Uterus (tissue), 4 donors: ENCODE measurements at places on chromosomes 1 and 21.

DNA sequence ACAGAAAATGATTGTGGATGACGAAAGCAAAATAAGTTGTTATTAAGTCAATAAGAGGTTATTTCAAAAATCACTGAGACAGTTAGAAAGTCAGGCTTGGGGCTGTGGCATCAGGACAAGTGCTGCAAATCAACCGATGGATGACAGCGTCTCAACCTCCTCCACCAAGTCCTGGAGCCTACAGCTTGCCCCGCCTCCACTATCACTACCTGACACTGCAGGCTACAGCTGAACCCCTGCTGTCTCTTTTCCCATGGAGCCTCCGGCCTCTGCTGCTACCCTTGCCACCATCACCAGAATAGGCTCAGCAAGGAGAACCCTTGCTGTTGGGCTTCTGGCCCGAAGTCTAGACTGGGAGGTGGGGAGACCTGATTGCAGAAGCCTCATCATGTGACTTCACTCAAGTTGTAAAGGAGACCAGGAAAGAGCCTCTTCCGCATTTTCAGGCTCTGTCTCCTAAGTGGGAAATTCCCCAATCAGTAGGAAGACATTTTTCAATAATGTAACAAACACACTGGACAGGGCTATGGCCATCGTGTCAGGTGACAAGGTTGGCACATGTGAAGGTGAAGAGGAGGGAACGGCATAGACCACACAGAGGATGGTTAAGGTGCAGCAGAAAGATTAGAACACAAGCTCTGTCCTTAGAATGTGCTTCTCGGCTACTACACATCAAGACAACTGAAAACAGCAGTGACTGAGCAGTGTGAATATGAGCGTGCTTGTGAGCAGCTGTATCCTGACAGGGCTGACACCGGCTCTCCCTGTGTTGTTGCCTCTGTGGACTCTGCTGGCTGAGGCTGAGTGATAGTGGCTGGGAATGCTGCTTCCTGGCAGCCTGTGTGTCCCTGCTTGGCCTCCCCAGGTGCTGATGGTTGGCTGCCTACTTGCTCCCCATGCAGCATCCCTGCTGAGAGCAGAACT, 660.7 kb downstream of the PTPRU start:
- no peak for DNase-seq

- DNase-seq: peak; percentile 47
Measured at GRCh38 chr1:208029381-208030287, 118.7 kb upstream of the CD34 start.

GRCh38 chr1:182406012-182406411, 5.5 kb upstream of the TEDDM1 start:
- DNase-seq: no peak

GRCh38 chr21:42518215-42518614, 4.6 kb downstream of the SLC37A1 start:
- no peak for DNase-seq

- DNase-seq: no peak
Measured at GRCh38 chr1:25360596-25361581, 22.8 kb downstream of the TMEM50A start.

DNA sequence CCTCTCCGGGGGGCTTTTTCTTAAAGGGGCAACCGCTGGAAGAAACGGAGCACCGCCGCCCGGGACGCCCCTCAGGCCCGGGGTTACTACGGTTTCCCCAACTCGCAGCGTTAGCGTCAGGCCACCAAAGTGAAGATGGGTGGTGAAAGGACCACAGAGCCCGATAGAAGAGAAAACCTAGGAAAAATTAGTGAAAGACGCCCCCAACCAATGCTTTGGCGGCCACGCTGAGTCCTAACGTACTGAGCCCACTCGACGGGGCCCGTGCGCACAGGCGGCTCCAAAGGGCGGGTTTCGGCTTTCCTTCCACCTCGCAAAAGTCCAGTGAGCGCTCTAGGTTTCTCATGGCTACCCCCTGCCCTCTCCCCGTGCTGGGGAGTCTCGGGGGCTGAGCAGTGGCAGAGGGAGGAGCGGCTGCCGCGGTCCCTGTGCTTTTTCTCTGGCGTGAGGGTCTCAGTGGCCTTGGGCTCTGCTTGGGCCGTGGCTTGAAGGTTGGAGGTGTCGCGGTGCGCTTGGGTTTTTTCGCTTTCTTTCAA, 12.2 kb upstream of the SPEN start:
- DNase-seq: no peak

DNA sequence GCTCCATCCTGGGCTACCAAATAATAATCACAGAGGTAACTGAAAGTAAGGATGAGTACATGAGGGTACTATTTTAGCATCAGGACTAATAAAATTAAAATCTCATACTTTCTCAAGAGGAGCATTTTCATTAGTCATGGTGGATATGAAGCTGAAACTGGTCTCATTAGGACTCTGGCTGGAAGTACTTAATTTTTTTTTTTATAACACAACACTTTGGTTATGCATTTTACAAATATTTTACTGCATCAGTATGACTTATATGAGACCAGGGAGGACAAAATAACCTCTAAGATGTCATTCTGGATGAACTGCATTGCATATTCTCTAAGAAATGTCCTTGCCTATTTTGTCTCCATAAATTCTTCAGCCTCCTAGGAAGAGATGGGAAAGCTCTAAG, 290.9 kb downstream of the HLX start:
- DNase-seq: no peak

DNA sequence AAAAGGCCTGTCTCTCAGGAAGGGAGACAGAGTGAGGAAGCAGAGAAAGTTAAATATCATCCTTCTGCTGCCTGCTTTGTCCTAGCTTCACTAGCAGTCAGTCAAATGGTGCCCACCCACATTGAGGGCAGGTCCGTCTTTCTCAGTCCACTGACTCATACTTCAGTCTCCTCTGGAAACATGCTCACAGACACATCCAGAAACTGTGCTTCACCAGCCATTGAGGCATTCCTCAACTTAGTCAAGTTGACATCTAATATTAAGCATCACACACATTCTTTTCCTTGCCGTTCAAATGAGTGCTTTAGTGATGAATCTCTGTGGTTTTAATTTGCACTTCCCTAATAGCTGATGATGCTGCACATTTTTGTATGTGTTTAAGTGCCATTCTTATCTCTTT, 777.8 kb upstream of the PRMT6 start:
- DNase-seq: no peak

- no peak for DNase-seq
Measured at GRCh38 chr1:51231120-51231519, 5.0 kb upstream of the RNF11 start.

GRCh38 chr1:85179522-85179921, 21.3 kb downstream of the SYDE2 start:
- no peak for DNase-seq

GRCh38 chr1:23799570-23800399, 769 bp downstream of the GALE start:
- peak; percentile 45 for DNase-seq

GRCh38 chr1:155133799-155134281, 1.8 kb upstream of the SLC50A1 start:
- DNase-seq: no peak

DNA sequence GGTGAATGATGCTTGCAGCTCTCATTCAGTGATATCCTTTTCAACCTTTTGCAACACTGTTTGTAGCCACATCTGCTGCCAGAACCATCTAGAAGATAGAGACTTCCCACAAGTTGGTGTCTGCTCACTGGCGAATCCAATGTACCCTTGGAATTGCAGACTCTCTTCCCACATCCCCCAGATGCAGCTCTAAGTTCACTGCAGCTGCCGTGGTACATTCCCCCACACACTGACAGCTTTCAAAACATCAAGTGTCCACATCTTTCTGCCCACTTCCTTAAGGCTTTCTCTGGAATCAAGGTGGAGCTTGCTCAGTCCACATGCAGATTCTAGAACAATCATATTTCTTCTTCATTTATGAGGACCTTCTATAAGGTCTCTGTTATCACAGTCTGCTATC, 99.2 kb downstream of the PLPPR4 start:
- DNase-seq: no peak

DNA sequence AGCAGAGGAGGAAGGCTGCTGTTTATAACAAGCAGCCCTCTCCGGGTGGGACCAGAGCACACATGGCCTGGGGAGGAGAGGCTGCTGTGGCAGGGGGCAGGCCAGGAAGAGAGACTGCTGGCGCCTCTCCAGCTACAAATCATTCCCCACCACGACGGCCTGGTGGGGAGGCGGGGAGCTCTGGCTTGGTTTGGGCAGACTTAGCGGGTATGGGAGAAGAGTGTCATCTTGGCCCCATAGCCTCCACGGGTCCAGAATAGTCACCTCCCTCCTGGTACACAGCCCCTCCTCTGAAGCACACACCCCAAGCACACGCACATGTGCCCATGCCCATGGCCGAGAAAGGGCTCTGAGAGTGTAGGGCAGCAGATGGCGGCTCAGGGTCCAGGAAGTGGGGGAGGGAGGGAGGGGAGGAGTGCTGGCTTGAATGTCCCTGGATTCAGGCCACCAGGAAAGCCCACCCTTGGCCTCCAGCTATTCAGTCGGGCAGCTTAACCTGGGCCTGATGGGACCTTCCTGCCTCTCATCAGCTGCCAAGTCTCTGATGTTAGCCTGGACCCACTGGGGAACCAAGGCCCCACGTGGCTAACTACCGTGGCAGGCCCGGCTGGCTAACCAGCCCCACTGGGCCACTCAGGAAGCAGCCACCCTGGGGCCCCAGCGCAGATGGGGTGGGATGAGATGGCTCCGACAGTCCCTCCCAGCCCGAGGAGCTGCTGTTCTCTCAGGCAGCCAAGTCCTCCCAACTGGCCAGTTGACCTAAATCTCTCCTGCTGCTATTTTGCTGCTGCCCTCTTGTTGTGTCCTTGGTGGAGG, 10.9 kb downstream of the LRP8 start:
- DNase-seq: no peak

DNA sequence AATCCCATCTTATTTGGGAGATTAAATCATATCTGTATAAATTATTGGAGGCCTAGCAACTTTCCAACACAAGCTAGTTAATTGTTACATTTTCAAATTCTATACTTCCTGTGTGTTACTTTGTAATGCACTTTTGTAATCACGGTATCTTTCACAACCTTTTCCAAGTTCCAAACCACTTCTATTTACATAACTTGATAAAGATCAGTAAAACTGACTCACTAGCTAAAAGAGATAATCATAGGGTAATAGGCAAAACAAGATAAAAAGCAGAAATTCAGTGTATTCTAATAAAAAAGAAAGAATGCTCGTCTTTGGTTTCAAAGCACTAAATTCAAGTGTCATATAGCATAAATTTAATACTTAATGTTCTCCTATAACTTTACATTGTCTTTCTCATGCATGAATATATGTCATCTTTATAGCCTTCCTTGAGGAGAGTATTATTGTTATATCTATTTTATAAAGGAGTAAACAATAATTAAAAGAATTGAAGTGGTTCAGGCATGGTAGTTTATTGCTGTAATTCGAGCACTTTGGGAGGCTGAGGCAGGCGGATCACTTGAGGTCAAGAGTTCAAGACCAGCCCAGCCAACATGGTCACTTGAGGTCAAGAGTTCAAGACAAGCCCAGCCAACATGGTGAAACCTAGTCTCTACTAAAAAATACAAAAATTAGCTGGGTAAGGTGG, 66.4 kb downstream of the RGS13 start:
- DNase-seq: no peak

DNA sequence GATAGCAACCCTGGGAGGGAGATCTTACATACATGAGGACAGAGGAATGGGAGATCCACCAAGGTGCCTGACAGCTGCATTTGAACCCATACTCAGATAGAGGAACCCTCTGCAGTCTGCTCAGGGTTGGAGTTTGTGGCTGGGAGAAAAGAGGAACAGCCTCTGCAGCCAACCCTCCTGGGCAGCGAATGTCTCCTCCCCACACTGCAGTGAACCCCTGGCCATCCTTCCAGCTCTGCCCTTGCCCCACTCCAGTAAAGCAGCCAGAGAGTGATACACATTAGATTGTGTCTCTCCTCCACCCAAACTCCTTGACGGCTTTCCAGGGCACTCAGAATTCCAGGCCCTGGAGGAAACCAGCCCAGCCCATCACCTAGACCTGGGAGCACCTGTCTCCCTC, 137.7 kb downstream of the RUNX1 start:
- no peak for DNase-seq

DNA sequence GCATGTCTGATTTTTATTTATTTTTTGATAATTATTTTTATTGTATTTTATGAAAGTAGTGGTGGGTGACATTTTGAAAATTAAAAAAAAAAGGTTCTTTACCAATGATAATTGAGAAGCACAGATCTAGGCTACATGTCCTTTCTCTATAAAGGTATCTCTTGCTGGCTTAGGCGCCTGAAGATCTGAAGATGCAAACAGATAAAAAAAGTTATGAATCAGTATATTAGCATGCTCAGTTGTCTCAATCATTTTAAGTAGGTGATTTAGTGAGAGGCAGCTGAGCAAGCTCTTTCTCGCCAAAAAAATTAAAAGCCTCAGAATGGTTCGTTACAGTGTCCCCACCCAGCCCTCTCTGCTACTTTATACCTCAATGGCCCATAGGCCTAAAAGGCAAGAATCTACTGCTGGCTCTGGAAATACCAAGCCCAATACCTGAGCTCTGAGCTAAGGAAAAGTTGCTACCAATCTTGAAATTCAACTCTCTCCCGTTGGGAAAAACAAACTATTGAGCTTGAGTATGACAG, 42.2 kb upstream of the DPT start:
- no peak for DNase-seq

GRCh38 chr1:182391028-182391361, 595 bp downstream of the GLUL start:
- DNase-seq: no peak

DNA sequence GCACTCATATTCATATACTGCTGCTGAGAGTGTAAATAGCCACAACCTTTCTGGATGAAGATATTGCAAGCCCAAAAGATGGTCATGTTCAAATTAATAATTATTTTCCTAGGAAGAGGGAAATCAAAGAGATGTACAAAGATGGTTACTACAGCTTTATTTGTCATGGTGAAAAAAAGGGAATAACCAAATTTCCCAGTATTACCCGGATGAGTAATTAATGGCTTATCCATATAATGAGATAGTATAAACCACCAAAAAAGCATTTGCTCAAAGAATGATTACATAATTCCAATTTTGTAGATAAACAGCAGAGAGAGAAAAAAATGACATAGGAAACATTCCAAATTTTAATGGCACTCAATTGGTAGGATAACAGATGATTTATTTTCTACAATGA, 165.6 kb downstream of the C1orf21 start:
- DNase-seq: no peak

DNA sequence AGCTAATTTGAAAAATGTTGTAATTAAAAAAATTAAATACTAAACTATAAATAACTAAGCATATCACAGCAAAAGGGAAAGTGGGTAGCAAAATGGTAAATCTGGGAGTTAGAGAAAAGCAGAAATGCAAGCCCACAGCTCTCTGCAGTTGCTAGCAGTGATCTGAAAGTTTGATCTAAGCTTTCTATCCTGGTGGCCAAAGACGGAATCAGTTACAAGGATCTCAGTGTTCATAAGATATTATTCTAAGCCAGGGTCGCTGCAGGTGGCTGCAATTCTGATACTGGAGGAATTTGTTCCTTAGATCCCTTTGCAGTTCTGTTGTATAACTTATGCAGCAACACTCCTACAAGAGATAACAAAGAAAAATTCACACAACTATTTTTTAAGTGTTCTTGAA, 363.7 kb downstream of the SETD4 start:
- DNase-seq: no peak

GRCh38 chr1:24735156-24735508, 10.1 kb upstream of the CLIC4 start:
- DNase-seq: no peak
